ENCODE measurements at places on chromosomes 5 and 9.

GRCh38 chr9:70405808-70406433 is 8.5 kb downstream of the KLF9 start:
- DNase-seq = no peak

GRCh38 chr9:87732756-87733155 is 6.8 kb downstream of the CTSL start:
- DNase-seq = no peak

DNA sequence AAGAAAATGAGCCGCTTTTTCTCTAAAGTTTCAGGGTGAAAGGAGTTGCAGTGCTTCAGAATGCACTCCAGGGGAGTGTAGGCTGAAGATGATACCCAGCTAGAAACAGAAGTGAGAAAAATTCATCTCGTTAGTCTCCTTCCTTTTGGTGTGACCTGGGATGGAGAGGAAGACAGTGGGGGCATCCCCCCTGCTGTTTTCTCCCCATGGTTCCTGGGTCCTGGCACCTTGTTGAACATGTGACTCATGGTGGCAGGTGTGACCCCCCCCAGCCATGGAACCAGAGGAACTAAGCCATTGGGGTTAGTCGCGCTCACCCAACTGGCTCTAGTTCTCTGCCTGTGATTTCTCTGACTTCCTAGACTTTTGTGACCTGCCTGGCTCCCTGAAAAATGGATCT is 424.6 kb downstream of the CSNK1G3 start:
- DNase-seq = no peak

- no peak for DNase-seq
Observed at GRCh38 chr9:129849901-129850300, 14.6 kb downstream of the USP20 start.

DNA sequence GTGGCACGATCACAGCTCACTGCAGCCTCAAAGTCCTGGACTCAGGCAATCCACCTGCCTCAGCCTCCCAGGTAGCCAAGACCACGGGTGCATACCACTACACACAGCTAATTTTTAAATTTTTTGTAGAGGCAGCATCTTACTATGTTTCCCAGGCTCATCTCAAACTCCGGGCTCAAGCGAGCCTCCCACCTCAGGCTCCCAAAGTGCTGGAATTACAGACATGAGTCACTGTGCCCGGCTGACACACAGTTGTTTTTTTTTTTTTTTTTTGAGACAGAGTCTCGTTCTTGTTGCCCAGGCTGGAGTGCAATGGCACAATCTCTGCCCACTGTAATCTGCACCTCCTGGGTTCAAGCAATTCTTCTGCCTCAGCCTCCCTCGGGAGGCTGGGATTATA is 70.1 kb upstream of the CNOT6 start:
- no peak for DNase-seq

- DNase-seq = no peak
Observed at GRCh38 chr5:14628346-14628745, 36.2 kb upstream of the OTULIN start.

- DNase-seq = no peak
Observed at GRCh38 chr9:36924757-36925432, 109.2 kb downstream of the PAX5 start.

DNA sequence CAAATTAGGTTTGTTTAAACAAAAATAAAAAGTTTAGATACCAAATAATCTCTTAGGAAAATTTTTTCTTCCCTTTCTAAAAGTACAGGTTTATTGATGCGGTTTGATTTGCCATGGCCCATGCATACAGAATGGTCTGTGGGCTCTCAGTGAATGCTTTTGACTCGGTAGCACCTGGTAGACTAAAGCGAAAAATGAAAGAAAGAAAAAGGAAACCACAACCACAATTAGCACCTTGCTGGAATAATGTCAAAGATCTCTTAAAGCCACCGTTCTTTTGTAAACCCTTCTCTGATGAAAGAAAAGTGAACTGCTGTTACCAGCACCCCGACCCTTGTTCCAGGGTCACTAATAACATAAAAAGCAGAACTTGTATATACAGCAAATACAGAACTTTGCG is 157.9 kb downstream of the NFIB start:
- DNase-seq = no peak

- no peak for DNase-seq
Observed at GRCh38 chr5:107468276-107468675, 202.5 kb downstream of the EFNA5 start.

DNA sequence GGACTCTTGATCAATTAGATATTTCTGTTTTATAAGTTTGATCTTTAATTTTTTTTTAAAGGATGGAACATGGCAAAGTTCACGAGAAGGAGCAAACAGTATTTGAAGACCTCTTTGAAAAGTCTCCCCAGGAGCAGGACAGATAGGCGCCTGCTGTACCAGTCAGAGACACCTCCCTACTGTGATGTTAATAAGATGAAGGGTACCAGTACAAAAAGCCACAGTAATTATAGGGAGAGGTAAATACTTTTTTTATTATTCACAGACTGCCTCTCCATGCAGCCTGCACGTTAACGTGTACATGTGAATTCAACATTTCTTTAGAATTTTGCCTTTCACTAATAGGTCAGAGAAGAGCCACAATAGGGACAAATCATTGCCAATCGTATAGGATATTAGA is 146.5 kb upstream of the CDH6 start:
- DNase-seq = peak; percentile 97

- DNase-seq = no peak
Observed at GRCh38 chr5:77751328-77752023, 24.7 kb downstream of the TBCA start.

- DNase-seq = no peak
Observed at GRCh38 chr9:93907551-93908199, 47.5 kb downstream of the BARX1 start.

- no peak for DNase-seq
Observed at GRCh38 chr5:56088967-56089829, 94.4 kb upstream of the IL6ST start.

- DNase-seq = no peak
Observed at GRCh38 chr5:33080287-33080686, 360.5 kb upstream of the TARS1 start.

- DNase-seq = no peak
Observed at GRCh38 chr5:140548300-140548688, 832 bp downstream of the EIF4EBP3 start.

DNA sequence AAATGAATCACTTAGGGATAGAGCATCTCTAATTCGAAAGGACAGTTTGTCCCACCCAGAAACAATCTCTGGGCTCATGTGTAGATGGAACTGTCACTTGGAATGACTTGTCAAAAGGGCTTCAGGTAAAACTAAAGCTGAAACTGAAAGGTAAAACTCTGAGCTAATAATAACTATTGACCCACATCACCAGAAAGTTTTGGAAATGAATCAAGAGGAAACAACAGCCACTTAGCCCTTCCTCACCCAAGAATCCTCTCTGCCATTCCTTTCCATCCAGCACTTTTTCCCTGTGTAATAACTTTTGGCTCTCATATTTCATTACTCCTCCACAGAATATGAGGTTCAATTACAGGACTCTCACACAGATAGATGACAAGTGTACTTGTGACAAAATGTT is 14.0 kb upstream of the GLRX start:
- DNase-seq = no peak

GRCh38 chr9:3457175-3457574 is 68.6 kb downstream of the RFX3 start:
- no peak for DNase-seq

- DNase-seq = no peak
Observed at GRCh38 chr5:140007311-140007710, 35.8 kb downstream of the NRG2 start.

- DNase-seq = no peak
Observed at GRCh38 chr9:109452761-109453160, 45.3 kb downstream of the PTPN3 start.

GRCh38 chr9:104143550-104143910 is 49.4 kb downstream of the SMC2 start:
- DNase-seq = no peak

DNA sequence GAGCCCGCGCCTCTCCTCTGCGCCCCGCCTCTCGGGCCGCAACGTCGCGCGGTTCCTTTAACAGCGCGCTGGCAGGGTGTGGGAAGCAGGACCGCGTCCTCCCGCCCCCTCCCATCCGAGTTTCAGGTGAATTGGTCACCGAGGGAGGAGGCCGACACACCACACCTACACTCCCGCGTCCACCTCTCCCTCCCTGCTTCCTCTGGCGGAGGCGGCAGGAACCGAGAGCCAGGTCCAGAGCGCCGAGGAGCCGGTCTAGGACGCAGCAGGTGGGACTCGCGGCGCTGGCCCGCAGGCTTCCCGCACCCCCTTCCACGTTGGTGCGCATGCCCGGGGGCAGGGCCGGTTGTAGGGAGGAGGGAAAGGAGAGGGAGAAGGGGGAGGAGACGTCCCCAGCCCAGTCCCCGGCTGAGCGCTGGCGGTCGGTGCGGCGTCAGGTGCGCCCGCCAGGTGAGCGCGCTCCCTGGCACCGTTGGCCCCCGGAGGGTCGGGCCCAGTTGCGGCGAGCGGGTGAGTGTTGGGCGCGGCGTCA is at the start of gene OCLN:
TSS of gene OCLN (plus strand) at position 400 of the 532 bp plus-strand sequence. CDS start 11,455 bp downstream, outside the sequence.
- no peak for DNase-seq

GRCh38 chr5:138351517-138351916 is 968 bp upstream of the KDM3B start:
- DNase-seq = no peak

- DNase-seq = no peak
Observed at GRCh38 chr5:75839547-75839946, 122.3 kb upstream of the POC5 start.

- DNase-seq = no peak
Observed at GRCh38 chr5:116466727-116467464, 107.7 kb downstream of the SEMA6A start.

GRCh38 chr5:39217365-39218281 is 1.7 kb downstream of the FYB1 start:
- peak; percentile 74 for DNase-seq

- no peak for DNase-seq
Observed at GRCh38 chr5:177496727-177497291, 595 bp downstream of the PDLIM7 start.

DNA sequence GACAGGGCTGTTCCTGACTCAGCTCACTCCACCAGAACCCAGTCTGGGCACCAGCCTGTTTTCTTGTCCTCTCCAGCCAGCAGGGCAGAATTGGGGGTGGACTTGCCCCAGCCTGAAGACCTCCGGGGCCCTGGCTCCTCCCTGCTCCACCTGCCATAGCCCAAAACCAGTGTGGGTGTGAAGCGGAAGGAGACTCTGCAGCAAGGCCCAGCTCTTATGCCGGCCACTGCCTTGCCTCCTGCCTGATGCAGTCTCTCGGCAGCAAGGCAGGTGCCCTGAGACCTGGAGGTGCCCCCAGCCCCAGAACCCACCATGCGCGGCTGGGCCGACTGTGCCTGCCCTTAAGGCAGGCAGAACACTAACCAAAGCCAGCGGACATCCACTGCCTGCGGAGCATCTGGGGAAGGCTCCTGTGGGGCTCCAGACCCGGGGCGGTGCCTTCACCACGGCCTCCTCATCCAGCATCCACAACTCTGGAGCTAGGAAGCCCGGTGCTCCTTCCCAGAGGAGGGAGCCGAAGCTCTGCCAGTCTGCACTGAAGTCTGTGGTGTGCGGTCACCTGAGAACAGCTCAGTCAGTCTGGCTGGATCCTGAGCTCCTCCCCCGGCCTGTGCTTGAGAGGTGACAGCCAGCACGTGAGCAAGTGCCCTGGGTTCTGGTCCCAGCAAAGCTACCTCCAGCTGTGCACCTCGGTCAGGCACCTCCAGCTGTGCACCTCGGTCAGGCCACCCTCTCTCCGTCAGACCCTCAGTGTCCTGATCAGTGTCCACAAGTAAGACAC is 116.7 kb downstream of the ADAMTS2 start:
- DNase-seq = no peak

- DNase-seq = no peak
Observed at GRCh38 chr5:82802954-82803353, 274.2 kb downstream of the TMEM167A start.

DNA sequence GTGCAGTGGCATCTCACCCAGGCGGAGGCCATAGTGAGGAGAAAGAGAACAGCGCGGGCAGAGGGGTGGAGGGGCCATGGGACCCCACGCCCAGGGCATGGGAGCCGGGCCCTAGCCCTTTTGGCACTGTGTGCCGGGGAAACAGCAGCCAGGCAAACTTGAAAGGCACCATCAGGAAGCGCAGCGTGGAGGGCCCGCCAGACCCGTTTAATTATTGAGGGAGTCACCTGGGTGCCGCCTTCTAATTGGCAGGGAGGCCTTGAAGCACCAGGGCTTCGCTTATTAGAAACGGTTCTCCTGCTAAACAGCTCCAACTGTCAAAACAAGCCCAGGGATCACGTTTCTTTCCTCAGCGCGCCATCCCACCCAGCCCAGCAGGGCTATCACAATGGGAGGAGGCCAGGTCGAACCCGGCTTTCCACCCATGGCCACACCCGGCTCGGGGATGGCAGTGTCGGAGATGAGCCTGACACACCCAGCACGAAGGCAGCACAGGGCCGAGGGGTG is 104.6 kb upstream of the SARDH start:
- DNase-seq = peak; percentile 89

GRCh38 chr5:159210210-159210661 is 883 bp upstream of the RNF145 start:
- DNase-seq = peak; percentile 41

DNA sequence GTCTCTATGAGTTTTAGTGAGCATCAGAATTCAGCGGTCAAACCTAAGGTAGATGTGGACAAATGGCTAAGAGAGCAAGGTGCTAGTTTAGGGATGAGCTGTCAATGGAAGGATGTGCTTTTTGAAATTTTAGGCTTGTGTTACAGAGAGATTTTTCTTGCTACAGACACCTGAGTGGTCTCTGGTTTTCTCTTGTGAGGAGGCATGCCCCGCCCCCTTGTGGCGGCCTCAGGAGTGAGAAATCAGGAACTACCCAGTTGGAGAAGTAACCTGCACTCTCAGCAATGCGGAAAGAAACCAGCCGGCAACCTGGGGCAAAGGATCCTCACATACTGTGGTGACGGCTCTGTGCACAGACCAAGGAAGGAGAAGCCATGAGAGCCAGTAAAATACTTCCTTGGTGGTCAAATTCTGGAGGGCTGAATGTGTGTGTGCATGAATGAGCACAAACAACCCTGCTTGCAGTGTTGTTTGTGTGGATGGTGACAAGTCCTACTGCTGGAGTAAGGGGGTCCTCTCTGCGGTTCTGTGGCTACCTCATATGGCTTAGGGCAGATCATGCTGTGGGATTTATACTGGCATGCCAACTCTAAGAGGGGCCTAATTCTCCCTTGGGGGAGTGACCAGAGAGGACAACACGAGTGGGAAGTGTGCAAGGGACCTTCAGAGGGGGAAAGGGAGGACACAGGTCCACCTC is 16.7 kb upstream of the HSD17B4 start:
- DNase-seq = no peak

GRCh38 chr9:116051528-116051927 is 102.1 kb upstream of the PAPPA start:
- no peak for DNase-seq
